ENCODE measurements at places on chromosomes 11 and 22.

DNA sequence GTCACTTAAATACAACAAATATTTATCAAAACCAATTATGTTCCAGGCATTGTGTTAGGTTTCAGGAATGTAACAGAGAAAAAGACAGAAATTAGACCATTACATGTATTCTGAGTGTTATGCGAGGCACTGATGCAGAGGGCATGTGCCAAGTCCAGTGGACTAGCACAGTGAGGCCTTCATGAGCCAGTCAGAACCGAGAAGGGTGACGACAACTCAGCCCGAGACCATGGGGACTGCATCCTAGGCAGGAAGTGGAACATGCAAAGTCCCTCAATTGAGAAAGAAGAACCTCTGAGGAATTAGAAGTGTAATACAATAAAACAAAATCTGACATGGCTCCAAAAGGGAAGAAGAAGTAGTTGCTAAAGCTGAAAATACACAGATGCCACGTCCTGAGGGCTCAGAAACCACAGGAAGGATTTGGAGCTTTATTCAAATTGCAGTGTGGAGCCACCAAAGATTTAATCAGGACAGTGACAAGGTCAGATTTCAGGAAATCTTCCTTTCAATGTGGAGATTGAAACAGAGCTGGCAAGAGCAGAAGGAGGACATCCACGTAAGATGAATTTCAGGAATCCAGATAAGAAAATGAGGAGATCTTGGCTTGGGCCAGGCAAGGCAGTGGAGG lies 529.6 kb downstream of the NTM start:
- no peak for DNase-seq

- no peak for DNase-seq
Measured at GRCh38 chr22:50311606-50312351, 4.3 kb upstream of the PLXNB2 start.

DNA sequence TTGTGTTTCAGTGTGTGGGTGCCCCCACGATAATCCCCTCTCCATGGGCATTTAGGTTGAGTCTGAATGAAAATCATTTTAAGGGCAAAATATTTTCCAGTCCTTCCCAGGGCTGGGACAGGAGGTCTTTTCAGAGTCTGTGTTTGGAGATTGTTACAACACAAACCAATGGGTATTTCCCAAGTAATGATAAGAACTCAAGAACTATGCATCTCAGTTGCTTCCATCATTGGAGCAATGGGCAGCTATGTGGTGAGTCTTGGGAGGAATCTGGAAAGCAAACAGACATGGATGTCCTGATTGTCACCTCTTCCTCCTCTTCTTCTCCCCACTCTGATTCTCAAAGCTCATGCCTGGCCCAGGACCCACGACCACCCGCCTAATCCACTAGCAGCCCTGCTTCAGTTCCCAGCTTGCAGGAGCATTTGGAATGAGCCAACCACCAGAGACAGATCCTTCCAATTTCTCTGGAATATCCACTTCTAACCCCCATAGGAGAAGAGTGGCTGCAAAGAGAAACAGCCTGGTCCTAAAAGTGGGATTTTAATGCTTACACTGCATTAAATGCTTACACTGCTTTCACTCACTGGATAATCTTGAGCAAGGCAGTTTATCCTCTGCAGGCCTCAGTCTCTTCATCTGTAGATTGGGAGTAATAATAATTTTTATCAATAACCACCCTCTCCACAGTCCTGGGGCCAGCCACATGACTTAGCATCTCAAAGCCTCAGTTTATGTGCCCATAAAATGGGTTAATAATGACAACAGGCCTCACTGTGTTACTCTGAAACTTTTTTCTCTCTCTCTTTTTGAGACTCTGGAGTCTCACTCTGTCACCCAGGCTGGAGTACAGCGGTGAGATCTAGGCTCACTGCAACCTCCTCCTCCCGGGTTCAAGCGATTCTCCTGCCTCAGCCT lies 404.3 kb downstream of the MN1 start:
- no peak for DNase-seq

DNA sequence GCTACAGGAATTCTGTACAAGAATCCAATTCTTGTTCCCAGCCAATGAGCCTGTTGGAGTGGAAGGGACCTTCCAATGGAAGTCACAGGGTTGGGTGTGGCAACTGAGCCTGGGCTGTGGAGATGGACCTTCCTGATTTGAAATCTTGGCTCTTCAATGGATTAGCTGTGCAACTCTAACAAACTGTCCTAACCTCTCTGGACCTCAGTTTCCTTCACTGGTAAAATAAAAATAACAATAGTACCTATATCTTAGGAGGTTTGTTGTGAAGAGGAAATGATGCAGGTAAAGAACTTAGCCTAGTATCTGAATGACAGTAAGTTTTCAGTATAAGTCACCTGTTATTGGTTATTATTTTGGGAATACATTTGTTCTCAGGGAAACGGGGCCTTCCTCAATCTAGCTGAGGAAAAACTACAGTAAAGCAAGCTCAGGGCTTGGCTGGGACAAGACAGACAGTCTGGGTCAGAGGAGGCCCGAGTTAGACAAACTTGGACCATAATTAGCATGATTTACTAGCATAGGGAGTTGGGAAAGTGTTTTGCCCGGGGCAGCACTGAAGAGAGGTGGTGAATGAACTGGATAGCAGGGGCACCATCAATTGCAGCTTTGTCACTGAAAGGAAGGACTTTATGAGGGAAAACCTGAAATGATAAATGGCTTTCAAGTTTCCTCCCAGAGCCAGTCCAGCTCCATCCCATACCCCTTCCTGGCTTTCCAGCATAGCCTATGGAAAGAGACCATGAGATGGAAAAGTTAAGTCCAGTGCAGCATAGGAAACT lies 13.7 kb downstream of the ELF5 start:
- no peak for DNase-seq

GRCh38 chr11:35393098-35393497 lies 26.3 kb downstream of the SLC1A2 start:
- DNase-seq: no peak

DNA sequence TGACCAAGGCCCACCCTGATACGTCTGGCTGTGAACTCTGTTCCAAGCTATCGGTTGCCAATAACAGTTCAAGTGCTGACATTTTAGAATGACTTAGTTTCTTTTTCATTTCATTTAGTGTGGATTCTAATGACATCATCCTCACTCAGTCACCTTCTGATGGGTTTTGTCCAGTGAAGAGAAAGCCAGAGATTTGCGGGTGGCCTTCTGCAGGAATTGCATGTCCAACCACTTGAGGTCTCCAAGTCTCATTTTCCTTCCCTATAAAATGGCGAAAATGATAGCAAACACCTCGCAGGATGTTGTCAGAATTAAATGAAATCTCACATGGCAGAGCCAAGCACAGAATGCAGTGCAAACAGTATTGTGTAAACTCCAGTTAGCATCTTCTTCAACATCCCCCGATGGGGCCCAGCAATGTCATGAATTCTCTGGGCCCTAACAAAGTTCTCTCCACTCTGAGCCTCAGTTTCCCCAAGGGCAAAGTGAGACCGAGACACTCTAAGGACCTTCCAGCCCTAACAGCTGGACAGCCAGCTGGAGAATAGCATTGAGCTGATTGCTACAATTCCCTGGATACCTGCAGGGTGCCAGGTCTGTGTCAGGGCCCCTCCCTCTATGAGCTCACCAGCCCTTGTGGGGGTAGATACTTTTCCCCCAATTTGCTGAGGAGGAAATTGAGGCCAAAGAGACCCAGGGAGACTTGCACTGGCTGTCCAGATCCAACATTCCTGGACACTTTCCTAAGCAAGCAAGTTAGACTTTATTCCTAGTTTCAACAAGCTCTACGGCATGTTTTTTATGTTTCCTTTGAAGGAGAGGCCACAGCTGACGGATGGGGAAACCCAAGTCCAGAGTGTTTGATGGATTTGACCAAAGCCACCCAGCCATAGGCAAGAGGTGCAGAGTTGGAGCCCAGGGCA lies 286.7 kb downstream of the MN1 start:
- no peak for DNase-seq

- DNase-seq: peak; percentile 42
Measured at GRCh38 chr11:102780491-102780918, at the start of gene MMP10. Gene MMP10 (minus strand): TSS chr11:102780628. CDS start chr11:102780591, 37 bp downstream.

DNA sequence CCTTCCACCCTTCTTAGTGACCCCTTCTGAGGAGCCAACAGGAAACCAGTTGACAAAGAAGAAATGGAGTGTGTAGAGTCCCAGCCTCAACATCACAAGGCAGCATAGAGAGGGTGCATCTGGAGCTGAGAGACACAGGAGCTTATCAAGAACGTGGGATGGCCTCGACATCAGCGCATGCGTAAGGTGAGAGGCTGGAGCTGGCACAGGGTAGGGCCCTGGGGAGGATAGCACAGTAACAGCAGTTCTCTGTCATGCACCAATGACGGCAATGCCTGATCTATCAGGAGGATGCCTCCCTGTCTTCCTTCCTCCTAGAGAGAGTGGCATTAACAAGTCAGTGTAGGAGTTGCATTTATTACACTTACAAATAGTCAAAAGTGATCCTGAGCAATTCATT lies 426.1 kb downstream of the NTM start:
- peak; percentile 27 for DNase-seq

DNA sequence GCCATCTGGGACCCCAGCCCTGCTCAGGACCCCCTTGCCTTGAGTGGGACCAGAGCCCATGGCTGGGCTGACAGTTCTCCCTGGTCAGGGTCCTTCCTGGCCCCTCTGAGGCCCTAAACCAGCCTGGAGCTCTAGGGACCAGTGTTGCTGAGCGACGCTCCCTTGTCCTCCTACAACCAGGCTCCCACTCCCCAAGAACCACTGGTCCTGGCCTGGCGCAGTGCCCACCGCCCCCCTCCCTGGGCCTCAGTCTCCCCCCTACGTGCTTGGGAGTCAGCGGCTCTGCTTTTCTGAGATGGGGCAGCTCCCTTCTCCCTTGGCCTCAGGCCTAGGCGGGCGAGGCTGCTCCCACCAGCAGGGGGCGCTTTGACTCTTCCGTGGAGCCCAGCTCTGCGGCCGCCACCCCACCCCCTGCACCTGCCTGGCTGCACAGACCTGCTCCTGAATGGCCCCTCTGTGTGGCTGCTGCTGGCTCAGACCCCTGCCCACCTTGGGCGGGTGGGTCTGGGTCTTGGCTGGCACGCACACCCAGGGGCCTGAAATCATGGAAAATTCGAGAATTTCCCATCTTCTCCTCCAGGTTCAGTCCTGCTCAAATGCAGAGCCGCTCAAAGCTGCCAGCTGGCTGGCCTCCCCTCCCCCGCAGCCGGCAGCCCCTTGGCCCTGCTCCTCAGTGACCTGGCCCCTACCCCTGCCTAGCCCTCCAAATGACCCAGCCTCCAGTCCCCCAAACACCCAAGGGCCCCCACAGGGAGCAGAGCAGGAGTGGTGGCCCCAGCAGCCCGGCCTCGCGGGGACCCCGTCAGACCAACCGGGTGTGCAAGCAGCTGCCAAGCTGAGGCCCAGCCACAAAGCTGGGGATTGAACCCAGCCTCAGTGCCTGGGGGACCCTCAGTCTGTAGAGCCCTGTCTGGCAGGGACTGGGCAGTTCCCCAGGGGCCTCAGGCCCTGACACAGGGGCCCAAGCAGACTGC lies 9.1 kb downstream of the PRR33 start:
- peak; percentile 23 for DNase-seq

- no peak for DNase-seq
Measured at GRCh38 chr22:42397332-42398249, 34.6 kb downstream of the NFAM1 start.

DNA sequence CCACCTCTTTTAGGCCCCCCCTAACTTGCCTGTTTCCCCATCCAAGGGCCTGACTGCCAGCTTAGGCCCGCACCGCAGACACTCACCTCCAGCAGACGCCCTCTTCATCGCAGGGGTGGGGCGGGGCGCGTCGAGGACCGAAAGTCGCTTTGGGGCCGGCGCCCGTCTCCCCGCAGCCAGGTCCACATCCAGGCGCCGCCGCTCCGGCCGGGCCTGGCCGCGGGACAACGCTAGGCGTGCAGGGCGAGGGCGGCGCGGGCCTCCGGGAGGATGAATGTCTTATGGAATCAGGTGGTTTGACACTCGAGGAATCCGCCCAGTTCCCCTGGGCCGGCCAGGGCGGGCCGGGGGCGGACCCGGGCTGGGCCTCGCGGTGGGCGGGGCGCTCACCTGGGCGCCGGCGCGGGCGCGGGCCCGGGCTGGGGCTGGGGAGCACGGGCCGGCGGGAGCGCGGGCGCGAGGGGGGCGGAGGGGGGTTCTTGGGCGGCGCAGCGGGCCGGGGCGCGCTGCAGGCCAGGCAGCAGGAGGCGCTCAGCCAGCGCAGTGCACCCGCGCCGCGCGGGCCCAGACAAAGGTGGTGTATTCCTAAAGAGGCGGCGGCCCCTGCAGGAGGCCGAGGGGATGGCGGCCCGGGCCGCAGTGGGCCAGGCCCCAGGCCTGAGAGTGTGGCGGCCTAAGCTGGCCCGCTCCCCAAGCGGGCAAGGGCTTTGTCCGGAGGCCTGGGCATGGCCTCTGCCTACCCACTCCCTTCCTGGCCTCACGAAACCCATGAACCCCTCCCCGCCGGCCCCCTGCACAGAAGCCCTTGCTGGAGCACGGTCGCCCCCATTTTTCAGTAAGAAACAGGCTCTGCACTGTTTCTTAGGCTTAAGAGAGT lies 177.6 kb downstream of the IGLL1 start:
- DNase-seq: peak; percentile 66

- DNase-seq: no peak
Measured at GRCh38 chr11:44382656-44383240, 72.8 kb upstream of the ALX4 start.

GRCh38 chr22:29707471-29707870 lies 12.3 kb upstream of the CABP7 start:
- DNase-seq: no peak

- DNase-seq: no peak
Measured at GRCh38 chr11:21104641-21105040, 435.3 kb downstream of the NELL1 start.

DNA sequence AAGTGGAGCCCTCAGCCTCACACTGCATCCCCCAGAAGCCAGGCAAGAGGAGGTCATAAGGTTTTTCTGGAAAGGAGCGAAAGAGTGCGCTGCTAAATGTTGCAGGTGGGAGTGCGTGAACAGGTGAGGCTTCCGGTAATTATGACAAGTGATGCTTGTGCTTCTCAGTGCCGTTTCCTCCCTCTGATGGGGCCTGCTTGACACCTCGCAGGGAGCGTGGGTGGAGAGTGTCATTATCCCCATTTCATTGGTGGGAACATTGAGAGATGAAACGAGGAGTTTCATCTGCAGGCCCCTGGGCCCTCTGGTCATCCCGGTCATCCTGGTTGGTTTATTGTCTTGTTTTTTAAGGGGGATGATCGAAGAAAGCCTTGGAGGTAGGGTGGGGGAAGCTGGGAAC lies 57.5 kb downstream of the BCR start:
- peak; percentile 16 for DNase-seq

GRCh38 chr11:44595006-44595405 lies 29.5 kb downstream of the CD82 start:
- DNase-seq: no peak

DNA sequence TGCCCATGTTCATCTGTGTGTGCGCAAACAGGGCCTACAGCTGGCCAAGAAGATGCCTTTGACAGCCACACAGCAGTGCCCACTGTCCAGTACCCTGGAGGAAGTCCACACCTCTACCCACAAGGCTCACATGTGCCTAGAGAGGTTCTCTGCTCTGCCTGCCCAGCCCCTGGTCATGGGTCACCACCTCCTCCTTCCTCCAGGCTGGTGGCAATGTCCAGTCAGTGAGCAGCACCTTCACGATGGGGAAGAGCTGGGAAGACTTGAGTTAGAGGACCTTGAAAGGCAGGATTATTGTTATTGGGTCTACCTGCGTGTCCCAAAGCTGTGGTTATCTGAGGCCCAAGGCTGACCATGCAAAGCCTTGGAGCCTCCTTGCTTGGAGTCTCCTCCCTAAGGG lies 28.4 kb upstream of the TTC12 start:
- no peak for DNase-seq

GRCh38 chr11:394034-394857 lies at the start of gene PKP3:
Gene PKP3 (plus strand): TSS chr11:394209. CDS start chr11:394293, 84 bp downstream.
- DNase-seq: peak; percentile 64

- DNase-seq: no peak
Measured at GRCh38 chr22:20816559-20816958, 42.1 kb downstream of the PI4KA start.

GRCh38 chr11:8967184-8967583 lies 2.9 kb upstream of the TMEM9B start:
- DNase-seq: no peak
